ENCODE measurements at places on chromosomes 4 and X.

- no peak for DNase-seq
Observed at GRCh38 chrX:132504417-132504816, 15.6 kb upstream of the MBNL3 start.

DNA sequence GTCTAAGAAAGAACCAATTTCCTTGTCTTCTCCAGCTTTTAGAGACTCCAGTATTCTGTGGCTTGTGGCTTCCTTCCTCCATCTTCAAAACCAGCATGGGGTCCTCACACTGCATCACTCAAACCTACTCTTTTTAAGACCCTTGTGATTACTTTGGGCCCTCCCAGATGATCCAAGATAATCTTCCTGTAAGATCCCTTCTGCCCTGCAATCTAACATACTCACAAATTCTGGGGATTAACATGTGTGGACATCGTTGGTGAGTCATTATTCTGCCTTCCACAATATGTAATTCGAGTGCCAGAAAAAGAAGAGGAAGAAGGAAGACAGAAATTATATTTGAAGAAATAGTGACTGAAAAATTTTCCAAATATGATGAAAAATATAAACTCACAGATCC, 47.9 kb downstream of the BEND4 start:
- no peak for DNase-seq

DNA sequence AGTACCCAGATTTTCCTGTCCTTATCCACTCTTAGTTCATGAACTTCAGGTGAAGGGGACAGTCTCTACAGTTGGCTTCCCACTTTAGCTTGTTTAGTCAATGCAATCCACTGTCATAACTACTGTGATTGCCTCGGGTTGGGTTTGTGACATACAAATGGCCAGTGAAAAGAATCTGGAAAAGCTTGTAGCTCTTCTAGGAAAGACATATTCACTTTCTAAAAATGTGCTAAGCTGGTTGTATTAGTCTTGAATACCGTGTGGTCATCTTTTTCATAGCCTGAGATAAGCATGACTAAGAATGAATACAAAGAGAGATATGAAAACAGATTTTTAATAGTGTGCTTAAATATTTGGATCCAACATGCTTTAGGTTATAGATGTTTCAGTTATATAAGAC, 1443.5 kb upstream of the IGFBP7 start:
- DNase-seq = no peak

- no peak for DNase-seq
Observed at GRCh38 chr4:7189475-7190277, 2.7 kb upstream of the SORCS2 start.

GRCh38 chr4:139589336-139590018, 33.5 kb upstream of the SETD7 start:
- no peak for DNase-seq

- DNase-seq = no peak
Observed at GRCh38 chr4:20666012-20666860, 34.0 kb upstream of the PACRGL start.

DNA sequence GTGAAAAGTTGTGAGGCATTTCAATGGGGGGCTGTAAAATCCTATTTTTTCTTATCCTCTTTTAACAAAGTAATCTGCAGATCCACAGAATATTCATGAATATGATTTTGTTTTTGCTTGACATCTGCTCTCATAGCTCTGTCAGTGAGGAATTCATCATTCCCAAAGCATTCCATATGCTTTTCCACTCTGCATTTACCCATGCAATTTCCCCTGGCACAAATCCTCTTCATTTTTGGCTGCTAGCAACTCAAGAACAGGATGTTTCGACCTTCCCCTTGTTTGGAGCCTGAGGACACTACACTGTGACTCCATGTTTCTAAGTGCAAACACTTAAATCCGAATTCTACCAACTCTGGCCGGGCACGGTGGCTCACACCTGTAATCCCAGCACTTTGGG, 48.5 kb downstream of the KLHL15 start:
- DNase-seq = no peak

DNA sequence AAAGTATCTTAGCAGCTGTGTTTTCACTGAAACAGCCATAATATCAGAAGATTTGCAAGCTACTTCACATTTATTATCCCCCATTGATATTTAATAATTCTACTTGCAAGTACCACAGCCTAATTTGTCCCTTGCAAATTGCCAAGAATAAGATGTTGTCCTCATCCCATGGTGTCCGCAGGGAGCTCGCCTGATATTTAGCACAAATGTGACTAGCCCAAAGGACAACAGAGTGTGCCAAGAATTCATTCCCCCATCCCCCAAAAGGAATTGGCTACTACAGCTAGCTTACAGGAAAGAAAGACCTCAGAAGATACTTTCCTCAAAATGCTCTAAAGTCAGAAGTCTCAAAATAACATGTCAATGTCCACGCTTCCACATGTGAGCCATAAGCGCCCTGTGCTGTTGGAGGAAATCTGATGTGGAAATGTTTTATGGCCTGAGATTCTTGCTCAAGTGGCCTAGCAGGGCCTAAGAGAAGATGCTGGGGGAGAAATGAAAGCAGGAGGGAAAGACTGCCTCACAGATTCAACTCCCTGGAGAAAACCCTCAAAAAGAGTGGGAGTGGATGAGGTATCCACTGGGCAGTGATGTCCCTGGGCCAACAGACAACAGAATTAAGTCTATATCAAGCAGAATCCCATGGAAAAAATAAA, 111.4 kb downstream of the SH3KBP1 start:
- DNase-seq = no peak

DNA sequence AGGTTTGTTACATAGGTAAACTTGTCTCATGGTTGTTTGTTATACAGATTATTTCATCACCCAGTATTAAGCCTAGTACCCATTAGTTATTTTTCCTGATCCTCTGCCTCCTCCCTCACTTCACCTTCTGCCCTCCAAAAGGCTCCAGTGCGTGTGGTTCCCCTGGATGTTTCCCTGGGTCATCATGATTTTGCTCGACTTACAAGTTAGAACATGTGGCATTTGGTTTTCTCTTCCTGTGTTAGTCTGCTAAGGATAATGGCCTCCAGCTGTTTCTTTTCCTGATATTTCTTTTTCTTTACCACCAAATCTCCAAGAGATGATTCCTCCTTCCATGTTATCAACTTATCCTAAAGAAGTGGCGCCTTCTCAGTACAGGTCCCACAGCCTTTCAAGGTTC, 543.1 kb upstream of the ADGRL3 start:
- DNase-seq = no peak

GRCh38 chrX:41118156-41118555, 32.9 kb downstream of the USP9X start:
- DNase-seq = no peak

GRCh38 chr4:30767147-30767845, 47.1 kb downstream of the PCDH7 start:
- no peak for DNase-seq

DNA sequence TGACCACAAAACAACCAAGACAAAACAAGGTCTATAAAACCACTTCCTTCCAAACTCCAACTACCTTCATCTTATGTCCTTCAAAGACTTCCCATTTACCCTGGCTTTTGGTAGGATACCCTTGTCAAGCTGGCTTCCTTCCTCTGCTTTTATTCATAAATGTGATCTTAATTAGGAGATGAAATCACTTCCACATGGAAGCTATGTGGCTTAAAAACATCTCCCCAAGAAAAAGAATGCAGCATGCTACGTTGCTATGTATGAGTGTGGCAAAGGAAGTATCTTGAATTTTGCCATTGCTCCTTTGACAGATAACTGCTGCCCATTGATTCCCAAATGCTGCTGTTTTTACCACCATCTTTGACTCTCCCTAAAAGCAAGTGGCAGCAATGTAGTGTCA, 46.4 kb upstream of the VEGFD start:
- DNase-seq = no peak

DNA sequence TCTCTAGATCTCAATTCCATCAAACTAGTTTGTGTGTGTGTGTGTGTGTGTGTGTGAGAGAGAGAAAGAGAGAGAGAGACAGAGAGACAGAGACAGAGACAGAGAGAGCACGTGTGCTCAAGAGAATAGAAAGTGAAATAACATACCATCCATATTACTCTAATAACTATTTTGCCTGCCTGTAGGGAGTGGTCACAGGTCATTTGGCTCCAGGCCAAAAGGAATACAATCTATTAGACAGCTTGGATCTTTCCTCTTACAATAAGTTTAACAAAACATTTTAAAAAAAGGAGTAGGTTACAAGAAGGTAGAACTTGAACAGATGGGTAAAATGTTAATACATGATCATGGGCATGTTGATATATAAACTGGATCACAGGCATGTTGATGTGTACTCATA, 76.2 kb downstream of the COL4A6 start:
- DNase-seq = no peak

GRCh38 chrX:105226499-105226898, 6.0 kb upstream of the TEX13A start:
- DNase-seq = no peak

DNA sequence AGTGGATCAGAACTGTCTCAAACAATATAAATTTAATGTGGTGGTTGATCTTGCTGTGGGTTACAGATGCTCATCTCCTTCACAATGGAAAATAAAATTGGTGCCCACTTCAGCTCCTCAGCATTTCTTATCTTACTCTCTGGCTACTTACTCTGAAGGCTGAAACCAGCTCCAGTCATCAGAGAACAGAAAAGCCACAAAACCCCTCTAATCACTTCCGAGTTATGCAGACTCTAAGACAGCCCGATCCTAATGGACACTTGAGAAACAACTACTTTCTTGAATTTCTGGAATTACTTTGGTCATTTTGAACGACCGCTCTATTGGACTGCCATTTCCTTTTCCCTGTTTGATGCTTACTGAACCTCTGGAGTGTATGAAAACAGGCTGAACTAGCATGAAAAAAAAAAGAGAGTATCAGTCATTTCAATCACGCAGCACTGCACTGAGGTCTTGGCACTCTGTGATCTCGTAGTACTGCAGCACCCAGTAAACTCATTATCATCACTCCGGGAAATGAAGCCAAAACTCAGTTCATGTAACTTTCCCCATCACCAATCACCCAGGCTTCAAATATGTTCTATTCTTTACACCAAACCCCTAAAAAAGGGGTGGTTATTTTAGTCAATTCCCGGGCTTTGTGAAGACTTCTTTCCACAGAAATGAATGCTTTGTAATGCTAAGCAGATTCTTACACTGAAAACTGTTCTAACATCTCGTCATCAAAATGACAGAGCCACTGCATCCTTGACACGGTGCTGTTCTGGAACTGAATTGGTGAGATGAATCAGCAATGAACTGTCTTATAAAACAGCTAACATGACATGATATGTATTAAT, 54.5 kb downstream of the TSPAN5 start:
- DNase-seq = no peak

DNA sequence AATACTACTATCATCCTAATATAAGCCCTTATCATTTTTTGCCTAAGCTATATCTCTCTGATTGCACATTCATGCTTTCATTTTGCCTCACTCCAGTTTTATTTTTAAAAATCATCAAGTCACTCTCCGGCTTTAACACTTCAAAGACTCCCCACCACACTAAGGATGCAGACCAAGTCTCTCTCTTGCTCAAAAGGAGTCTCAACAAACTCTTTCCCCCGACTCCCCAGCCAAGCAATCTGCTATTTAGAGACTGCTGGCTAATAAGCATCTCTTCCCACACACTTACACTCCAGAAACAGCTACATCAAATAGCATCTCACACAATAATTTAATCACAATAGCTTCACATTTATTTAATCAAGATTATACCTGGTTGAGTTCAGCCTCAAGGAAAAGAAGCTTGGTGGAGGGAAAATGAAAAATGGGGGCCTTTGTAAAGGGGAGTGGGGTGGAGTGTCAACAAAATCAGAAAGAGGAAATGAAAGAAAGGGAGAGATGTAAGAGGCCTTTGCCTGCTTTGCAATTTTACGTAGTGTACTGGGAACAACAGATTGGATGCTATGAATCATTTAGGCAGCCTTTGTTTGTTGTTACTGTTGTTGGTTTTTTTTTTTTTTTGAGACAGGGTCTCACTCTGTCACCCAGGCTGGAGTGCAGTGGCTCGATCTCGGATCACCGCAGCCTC, 104.1 kb upstream of the MCF2 start:
- DNase-seq = no peak

GRCh38 chrX:29487214-29487613, 728.1 kb upstream of the MAGEB2 start:
- no peak for DNase-seq

DNA sequence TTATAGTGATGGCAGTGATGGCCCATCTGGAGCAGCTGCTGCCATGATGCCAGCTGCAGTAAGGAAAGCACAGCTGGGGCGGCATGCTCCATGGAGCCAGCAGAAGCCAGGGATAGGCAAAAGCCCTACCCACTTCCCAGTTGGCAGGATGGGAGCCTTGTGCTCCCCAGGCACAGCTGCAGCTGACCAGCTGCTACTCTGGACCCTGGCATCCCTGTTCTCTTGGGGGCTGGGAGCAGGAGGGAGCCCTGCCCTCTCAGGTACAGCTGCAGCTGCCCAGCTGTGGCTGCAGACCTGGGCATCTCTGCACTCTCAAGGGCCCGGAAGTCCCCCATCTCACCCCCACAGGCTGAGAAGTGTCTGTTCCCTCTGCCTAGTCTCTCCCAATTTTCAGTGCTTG, 531.9 kb downstream of the PCDH18 start:
- no peak for DNase-seq

DNA sequence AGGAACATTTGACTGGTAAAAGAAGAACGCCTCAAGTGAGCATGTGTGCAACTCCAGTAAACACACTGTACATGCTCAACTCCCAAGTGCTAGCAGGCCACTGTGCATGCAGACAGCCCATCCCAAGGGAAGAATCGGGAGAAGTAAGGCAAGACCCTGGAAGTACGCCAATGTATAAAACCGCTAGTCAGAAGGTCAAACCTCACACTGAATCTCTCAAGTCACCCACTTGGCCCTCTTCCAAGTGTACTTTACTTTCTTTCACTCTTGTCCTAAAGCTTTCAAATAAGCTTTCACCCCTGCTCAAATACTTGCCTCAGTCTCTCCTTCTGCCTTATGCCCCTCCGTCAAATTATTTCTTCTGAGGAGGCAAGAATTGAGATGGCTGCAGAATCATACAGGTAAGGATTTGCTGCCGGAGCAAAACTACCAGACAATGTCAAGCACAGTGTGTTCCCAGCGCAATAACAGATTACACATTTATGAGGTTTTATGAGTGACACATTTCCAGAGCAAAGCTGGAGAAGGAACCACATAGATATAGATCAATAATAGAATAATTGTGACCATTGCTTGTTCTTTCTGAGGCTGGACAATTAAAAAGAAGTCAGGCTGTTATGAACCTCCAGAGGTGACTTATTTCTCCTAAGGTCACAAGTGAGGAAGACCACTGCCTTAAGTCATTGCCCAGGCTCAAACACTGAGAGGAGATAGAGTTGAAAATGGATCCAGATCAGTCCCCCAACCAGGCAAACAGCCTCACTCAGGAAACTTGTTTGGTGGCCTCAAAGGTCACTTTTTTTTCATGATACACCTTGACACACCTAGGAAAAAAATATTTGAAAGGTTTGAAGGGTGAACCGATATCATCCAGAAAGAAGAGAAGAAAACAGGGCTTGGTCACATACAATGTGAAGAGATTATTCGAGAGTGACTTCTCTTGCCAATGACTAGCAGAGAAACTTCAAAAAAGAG, 26.3 kb downstream of the CXCL1 start:
- no peak for DNase-seq

DNA sequence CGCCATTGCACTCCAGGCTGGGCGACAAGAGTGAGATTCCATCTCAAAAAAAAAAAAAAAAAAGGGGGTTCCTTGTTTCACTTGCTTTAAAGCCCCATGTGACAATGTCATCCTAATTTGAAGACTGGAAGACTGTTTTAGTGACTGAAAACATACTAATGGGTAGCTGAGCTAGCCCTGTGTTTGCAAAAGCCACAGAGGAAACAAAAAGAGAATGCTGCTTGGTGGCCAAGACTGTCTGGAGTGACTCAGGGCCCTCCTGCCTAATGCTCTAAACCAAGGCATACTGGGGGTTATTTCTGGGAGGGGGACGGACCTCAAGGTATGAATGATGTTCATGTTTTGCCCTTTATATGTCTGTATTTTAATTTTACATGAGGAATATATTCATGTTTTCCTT, 16.0 kb downstream of the HPSE start:
- DNase-seq = no peak
